ENCODE measurements at places on chromosomes 12 and 14.

- no peak for DNase-seq
Observed at GRCh38 chr12:38662829-38663228, 242.6 kb downstream of the CPNE8 start.

GRCh38 chr12:4383304-4383865 lies 3.9 kb upstream of the FGF23 start:
- DNase-seq: no peak

GRCh38 chr12:80627782-80628181 lies 79.7 kb upstream of the MYF6 start:
- no peak for DNase-seq

- DNase-seq: no peak
Observed at GRCh38 chr14:99257673-99258221, 14.2 kb downstream of the BCL11B start.

GRCh38 chr12:107317751-107318555 lies 224.6 kb upstream of the CRY1 start:
- peak; percentile 79 for DNase-seq

- no peak for DNase-seq
Observed at GRCh38 chr14:27409944-27410343, 812.1 kb upstream of the NOVA1 start.

DNA sequence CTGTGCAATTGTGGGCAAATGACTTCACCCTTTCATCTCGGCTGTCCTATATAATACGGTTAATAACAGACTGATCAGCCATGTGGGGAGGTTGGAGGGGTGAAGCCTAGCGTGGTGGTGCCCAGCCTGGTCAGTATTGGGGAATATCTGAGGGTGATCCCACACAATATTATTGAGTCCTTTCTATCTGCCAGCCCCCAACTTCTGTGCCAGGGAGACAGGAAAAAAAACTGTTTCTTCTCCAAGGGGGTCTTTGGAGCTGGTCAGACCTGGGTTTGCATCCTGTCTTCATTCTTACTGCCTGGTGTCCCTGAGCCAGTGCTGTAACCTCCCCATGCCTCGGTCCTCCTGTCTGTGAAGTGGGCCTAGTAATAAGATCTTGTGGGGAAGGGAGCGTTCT lies 6.5 kb downstream of the CYP46A1 start:
- no peak for DNase-seq

DNA sequence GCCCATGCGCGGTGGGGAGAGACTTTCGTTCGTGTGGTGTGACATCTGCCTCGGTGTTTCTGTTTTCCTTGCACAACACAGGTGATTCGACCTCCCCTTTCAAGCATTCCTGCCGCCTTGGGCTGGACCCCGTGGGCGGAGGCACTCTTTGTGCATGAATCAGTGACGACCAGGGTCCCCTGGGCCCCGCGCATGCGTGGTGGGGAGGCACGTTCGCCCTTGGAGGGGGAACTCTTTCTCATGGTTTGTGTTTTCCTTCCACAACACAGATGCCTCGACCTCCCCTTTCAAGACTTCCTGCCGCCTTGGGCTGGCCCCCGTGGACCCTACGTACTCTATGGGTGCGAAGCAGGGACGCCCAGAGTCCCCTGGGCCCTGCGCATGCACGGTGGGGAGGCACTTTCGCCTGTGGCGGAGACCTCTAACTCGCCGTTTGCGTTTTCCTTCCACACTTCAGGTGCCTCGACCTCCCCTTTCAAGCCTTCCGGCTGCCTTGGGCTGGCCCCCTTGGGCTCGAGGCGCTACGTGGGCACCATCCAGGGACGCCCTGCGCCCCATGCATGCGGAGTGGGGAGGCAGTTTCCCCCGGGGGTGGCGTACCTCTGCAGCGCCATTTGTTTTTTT lies 340.9 kb downstream of the ALG10 start:
- no peak for DNase-seq

GRCh38 chr14:102659797-102660196 lies 67.3 kb downstream of the RCOR1 start:
- DNase-seq: no peak

DNA sequence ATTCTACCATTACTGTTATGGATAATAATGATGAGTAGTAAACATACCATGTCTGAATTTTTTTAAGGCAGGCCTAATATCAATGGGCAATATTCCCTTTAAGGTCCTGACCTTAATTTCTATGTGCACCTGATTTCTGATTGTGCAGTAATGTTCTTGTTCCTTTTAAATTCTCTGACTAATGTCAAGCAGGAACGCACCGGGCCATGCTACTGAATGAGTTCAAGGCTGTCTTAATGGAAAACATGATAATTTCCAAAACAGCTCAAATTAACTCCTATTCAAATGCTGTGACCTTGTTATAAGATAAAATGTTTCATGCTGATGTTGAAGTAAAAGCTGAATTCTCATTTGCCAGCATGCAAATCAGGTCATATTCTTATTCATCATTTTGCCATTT lies 6.8 kb downstream of the TAS2R46 start:
- no peak for DNase-seq

- DNase-seq: no peak
Observed at GRCh38 chr14:93938751-93939303, 11.7 kb downstream of the FAM181A start.

DNA sequence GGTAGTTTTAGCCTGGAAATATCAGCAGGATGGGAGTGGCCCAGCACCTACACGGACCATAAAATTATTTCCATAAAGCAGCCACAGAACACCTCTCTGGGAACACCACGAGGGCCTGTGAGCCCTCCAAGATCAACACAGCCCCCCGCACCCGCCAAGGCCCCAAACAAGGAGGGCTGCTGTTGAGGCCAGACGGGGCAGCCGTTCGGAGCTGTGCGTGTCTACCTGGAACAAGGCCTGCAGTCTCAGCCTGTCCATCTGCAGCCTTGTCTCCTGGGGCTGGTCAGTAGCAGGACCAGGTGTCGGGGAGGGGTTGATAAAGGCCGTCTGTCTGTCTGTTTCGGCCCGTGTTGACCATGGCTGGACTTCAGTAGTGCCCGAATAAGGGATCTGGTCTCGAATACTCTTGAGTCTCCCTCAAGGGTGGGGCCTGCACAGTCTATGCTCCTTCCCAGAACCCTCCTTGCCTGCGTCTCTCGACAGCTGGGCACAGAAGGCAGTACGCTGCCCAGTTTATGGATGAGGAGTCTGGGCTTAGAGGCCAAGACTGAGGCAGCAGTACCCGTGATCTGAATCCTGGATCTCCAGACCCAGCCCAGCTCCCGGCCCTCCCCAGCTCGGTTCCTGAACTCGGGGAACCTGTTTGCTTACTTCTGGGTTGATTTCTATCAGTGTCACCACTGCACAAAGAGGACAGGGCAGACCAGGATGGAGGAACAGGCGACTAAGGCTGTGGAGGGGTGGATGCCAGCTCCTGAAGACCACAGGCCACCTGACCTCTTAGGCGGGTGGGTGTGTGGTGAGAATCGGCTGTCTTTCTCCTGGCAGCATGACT lies 23.1 kb upstream of the DLK1 start:
- DNase-seq: no peak

- no peak for DNase-seq
Observed at GRCh38 chr14:105195522-105196264, 14.6 kb upstream of the NUDT14 start.

GRCh38 chr14:52031781-52032180 lies 37.1 kb downstream of the NID2 start:
- no peak for DNase-seq

- no peak for DNase-seq
Observed at GRCh38 chr12:40515041-40515816, 177.0 kb upstream of the CNTN1 start.

DNA sequence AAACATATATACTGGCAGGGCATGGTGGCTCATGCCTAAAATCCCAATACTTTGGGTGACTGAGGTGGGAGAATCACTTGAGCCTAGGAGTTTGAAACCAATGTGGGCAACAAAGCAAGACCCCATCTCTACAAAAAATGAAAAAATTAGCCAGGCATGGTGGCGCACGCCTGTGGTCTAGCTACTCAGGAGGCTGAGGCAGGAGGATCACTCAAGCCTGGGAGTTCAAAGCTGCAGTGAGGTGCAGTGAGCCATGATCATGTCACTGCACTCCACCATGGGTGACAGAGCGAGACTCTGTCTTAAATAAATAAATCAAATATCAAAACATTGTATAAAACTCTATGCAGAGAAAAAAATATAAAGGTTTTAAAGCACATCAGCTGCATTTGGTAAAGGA lies 5.2 kb downstream of the FMNL3 start:
- no peak for DNase-seq

DNA sequence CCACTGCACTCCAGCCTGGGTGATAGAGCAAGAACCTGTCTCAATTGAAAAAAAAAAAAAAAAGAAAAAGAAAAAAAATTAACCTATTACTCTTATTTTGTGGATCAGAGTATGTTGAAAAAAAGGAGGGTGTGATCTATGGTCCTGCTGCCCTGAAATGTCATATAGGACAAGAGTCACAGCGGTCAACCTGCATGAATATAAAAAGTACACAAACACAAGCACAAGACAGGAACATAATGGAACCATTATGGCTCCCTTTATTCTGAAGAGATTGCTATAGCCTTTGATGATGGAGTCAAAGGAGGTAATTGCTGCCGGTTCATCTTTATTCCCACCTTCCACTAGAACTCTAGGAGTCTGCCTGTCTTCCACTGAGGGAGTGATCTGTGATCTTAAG lies 96.9 kb downstream of the NTN4 start:
- no peak for DNase-seq

DNA sequence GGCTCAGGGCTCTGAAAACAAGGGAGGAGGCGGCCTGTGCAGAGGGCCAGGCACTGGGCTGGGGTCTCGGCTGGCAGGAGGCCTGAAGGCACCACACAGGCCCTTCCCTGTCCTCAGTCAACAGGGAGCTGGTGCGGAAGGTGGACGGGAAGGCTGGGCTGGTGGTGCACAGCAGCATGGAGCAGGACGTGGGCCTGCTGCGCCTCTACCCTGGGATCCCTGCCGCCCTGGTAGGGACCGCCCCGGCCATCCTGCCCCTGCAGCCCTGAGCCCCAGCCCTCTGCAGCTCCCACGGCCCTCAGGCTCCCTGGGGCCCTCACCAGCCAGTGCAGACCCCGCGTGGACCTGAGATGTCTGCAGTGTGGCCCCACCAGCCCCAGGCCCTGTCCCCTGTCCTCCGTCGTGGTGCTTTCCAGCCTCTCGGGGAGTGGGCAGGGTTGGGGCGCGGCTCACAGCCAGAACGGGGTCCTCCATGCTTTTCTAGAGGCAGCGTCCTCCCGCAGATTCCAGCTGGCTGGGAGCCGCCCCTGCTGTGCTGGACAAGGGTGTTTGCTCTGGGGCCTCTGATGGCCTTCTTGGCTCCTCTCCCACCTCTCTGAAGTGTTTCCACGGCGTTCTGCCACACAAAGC lies 18.1 kb downstream of the ASPG start:
- no peak for DNase-seq

DNA sequence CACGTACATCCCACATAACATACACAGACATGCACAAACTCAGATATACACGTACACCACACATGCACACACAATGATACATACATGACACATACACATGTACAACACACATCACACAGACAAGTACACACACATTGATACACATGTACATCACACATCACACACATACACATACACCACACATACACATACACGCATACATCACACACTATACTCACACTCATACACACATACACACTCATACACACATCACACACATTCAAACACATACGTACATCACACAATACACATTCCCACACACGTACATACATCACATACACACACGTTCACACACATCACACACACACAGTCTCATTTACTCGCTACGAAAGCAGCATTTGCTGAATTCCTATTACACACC lies 4.5 kb downstream of the ZNF605 start:
- no peak for DNase-seq

DNA sequence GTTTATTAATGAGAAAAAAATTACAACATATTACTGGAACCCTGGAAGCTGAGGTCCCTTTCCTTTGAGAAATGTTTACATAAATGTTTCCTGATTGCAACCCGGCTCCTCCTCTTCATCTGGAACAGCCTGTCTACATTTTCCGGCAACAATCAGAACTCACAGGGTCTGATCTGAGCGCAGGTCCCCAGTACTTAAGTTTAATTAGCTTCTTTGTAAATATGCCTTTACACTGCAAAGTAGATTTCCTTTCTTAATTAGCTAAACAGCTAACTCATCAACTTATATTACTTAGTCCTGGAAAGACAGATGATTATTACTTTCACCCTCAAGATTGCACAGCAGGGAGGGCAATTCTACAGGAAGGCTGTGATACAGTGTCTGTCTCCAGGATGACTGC lies 213.0 kb downstream of the MON2 start:
- DNase-seq: no peak

GRCh38 chr14:99321236-99321925 lies 49.4 kb upstream of the BCL11B start:
- no peak for DNase-seq

- DNase-seq: no peak
Observed at GRCh38 chr12:19963972-19964371, 404.4 kb upstream of the PDE3A start.

DNA sequence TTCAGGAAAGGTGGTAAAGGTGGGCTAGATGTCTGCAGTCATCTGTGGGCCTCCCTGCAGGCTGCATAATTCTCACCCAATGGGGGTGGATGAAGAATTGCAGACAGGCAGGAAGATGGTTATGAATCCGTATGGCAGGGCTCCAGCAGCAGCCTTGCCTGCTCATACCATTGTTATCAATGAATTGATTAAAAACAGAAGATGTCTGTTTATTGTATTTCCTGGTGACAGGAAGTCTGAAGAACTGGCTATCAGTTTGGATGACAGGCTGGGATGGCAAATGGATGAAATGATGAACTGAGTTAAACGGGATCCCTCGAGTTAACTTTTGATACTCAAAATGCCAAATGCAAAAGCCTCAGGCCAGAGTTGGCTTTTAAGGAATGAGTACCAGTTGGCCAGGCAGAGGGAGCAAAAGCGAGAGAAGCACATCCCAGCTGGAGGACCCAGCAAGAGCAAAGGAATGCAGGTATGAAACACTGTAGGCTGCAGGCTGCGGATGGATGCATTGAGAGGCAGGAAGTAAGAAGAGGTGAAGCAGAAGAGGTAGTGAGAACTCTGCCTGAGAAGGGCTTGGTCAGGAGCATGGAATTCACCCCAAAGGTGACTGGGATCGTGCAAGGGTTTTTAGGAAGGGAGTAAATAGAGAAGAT lies 550.0 kb upstream of the TBX3 start:
- DNase-seq: no peak

GRCh38 chr12:48356041-48356768 lies 5.5 kb upstream of the ZNF641 start:
- DNase-seq: no peak

DNA sequence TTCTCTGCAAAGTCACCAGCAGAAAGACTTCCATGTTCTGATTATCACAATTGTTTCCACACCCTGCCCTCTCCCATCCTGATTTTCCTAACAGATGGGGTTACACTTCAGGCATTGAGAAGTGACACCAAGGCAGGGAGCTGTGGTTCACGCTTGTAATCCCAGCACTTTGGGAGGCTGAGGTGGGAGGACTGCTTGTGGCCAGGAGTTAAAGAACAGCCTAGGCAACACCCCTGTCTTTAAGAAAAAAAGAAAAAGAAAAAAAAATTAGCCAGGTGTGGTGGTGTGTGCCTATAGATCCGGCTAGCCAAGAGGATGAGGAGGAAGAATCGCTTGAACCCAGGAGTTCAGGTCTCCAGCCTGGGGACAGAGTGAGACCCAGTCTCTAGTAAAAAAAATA lies 5.2 kb downstream of the PPP1CC start:
- DNase-seq: no peak

- no peak for DNase-seq
Observed at GRCh38 chr14:104041430-104042104, 43.9 kb upstream of the ASPG start.

GRCh38 chr12:2415568-2415944 lies 362.8 kb downstream of the CACNA1C start:
- DNase-seq: no peak

Data from activated T-helper 9 cell treated with anti-CD3 and anti-CD28 coated beads, Interleukin-2, amount 50 U/mL, for 16 hours (primary cell).